Vagina (tissue), 2 donors: ENCODE measurements at places on chromosomes 4 and X.

DNA sequence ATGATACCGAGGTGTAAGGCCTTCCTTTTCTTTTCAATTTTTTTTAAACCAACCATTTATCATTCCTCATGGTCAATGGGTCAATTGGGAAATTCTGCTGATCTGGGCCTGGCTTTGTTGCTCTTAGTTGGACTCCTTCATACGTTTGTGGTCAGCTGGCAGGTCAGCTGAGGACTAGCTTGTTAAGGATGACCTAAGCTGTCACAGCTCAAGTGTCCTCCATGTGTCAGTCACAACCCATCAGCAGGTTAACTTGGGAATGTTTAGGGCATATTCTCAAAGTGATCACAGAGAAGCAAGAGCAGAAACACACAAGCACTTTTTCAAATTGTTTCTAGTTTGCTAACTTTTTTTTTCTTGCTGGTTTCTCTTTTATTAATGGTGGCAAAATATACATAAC lies 117.4 kb upstream of the MAB21L2 start:
- no peak for DNase-seq

- no peak for DNase-seq
Observed at GRCh38 chr4:3858046-3858730, 92.0 kb downstream of the ADRA2C start.

GRCh38 chrX:33001107-33001506 lies 210.2 kb downstream of the DMD start:
- DNase-seq = no peak

DNA sequence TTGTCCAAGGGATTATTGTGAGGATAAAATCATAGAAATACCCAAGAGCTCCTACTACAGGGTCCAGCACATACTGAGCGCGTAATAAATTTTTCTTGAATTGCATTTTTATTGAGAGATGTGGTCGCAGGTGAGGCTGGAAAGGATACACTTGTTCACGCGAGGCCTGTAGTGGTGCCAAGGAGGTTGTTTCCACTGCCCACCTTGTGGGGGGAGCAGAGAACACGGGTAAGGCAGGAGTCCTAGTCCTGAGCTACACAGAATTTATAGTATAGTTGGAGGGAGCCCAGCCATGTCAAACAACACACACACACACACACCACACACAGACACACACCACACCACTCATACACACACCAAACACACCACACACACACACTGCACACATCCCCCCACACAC lies 31.8 kb upstream of the CYP4V2 start:
- no peak for DNase-seq

- DNase-seq = no peak
Observed at GRCh38 chr4:152975380-152976211, 39.5 kb downstream of the FHDC1 start.

GRCh38 chrX:30521440-30522182 lies 56.0 kb downstream of the TASL start:
- no peak for DNase-seq

DNA sequence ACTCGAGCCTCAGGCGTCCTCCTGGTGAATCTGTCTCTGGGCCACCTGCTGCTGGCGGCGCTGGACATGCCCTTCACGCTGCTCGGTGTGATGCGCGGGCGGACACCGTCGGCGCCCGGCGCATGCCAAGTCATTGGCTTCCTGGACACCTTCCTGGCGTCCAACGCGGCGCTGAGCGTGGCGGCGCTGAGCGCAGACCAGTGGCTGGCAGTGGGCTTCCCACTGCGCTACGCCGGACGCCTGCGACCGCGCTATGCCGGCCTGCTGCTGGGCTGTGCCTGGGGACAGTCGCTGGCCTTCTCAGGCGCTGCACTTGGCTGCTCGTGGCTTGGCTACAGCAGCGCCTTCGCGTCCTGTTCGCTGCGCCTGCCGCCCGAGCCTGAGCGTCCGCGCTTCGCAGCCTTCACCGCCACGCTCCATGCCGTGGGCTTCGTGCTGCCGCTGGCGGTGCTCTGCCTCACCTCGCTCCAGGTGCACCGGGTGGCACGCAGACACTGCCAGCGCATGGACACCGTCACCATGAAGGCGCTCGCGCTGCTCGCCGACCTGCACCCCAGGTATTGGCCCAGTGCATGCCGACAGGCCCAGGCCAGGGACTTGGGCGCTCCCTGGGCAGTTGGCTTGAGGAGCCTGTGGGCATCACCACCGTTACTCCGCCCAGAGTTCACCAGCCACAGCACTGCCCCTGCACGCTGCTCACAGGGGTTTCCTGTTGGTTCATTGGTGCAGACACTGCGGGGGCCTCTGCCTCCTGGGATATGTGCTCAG lies 1.1 kb downstream of the GPR78 start:
- DNase-seq = no peak

DNA sequence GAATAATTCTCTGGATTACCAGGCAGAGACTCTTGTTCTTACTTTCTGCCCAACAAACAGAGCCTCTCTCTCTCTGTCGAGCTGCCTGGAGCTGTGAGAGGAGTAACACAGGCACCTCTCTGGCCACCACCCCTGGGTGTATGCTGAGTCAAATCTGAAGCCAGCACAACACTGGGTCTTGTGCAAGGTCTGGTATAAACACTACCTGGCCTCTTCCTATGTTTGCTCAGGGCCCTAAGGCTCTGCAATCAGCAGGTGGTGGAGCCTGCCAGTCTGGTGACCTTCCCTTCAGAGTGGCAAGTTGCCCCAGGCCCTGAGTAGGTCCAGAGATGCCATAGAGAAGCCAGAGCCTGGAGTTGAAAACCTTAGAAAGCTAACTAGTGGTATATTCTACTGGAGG lies 139.9 kb downstream of the CPXCR1 start:
- DNase-seq = no peak

DNA sequence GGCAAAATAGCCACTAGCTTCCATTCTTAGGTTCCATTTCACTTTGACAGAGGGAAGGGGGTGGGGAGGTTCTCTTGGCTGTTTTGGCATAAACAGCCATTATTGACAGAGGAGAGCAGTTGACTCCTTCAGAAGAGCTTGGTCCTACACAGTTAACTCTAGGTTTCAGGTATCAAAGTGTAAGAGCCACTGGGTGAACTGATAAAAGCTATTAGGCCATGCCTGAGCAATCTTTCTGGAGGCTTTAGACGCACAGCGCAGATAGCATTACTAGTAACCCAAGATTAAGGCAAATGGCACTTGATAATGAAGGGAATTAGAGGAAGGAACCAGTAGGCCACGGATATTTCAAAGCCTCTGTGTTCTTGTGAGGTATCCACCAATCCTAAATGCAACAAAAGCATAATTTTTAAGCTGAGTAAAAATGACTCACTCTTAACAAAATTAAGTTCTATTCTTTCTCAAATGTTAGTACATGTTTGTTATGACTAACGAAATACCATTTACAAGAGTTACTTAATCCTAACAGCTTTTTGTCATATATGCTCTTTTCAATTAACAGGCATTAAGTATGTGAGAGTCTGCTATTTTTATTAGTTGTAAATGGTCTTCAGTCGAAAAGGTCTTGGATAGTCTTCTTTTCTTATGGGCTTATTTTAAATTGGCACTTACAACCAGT lies 53.6 kb downstream of the SLC7A11 start:
- no peak for DNase-seq

DNA sequence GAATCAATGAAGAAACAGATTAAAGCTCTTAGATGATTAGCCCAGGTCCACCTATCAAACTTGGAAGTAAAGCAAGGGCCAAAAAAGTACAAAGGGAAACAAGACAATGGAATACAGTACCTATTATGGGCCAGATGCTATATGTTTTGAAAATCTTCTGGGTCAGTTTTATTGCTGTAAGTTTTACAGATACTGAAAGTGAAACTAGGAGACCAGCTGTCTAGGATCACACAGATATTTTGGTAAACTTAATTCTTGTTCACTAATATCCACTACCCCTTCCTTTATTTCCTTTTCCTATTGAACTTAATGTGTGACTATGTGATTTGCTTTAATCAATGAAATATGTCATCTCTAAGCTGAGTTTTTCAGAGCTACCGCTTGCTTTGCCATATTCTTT lies 505.4 kb upstream of the PITX2 start:
- no peak for DNase-seq

GRCh38 chr4:48429709-48430474 lies 53.3 kb upstream of the SLC10A4 start:
- DNase-seq = no peak

- DNase-seq = no peak
Observed at GRCh38 chr4:96730432-96730831, 890.5 kb downstream of the PDHA2 start.

DNA sequence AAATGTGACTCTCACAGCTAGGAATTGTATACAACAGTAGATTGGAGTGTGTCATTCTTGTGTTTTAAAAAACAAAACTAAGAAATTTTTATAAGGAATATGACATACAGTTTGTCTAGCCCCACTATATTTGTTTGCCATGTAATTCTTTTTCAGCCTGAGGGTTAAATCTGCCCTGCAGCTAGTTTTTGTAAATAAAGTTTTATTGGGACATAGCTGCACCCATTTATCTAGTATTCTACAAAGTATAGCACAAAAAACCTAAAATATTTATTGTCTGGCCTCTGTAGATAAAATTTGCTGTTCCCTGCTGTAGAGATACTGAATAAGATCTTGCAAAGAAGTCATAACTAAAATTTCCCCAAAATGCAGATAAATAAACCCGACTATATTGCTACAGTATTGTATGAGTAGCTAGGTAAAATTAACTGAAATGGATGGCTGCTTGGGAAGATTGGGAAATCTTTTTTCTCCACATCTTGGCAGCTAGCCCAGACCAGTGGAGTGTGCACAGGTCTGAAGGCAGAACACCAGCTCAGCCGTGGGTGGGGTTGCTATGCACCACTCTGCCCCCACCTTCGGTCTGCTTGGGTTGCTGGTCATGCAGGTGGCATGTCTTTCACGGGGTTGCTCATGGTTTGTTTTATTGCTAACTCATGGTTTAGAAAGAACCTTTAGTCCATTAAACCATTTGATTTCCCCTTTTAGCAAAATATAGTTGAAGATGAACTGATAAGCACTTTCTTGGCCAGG lies 127.9 kb downstream of the KLHL8 start:
- no peak for DNase-seq

DNA sequence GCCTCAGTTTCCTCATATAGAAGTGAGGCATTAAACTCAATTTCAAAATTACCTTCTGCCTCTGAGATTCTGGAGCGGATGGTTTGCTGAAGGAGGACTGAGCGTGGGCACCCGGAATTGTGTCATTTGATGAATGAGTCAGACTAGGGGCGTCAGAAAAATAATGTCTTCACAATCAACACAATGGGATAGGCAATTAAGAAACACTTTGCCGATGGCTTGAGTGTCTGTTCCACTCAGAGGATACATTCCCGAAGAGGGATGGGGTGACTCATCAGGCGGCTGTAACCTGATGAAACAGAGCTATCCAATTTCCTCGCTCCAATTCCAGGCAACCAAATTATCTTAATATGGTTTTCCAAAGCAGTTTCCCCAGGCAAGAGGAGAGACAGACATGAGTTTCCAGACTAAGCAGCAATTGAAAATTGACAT lies 1.2 kb upstream of the CHRNA9 start:
- DNase-seq = no peak

GRCh38 chr4:35982318-35982717 lies 262.0 kb downstream of the ARAP2 start:
- DNase-seq = no peak

DNA sequence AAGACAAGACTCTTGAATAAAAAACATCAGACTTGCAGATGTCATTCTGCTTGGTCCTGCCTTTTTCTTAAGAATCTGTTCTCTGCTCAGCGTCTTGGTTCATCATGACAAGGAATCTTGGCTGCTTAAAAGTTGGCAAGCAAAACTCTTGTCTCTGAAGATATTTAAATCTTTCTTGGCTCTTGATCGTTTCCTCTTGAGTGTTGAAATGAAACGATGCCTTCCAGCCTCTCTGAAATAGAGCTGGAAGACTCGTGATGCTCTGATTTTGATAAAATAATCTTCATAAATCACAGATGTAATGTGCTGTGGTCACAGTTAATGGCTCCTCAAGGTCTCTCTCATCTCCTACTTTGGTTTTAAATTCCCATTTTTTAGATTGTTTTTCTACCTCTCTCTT lies 39.9 kb upstream of the TMEM192 start:
- DNase-seq = no peak

GRCh38 chr4:48774760-48775710 lies 5.0 kb downstream of the FRYL start:
- DNase-seq = no peak

GRCh38 chrX:53716328-53717088 lies 30.0 kb upstream of the HUWE1 start:
- no peak for DNase-seq

DNA sequence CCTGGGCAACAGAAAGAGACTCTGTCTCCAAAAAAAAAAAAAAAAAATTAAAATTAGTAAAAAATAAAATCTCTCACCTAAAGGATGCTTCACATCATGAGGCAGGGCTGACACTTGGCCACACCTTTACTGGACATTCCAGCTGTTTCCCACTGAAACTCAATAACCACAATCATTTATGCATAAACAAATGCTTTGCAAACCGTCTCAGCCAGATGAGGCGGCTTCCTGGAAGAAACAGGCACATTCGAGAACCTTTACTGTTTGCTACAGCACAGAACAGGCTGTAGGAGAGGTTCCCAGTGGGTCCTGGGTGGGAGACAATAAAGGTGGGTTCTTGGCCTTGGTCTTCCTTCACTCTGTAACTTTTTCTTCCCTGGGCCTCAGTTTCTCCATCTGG lies 10.9 kb upstream of the TBC1D14 start:
- DNase-seq = no peak

GRCh38 chr4:42248972-42249371 lies 96.5 kb upstream of the BEND4 start:
- DNase-seq = no peak

- DNase-seq = no peak
Observed at GRCh38 chr4:7811536-7812191, 128.0 kb downstream of the AFAP1 start.

DNA sequence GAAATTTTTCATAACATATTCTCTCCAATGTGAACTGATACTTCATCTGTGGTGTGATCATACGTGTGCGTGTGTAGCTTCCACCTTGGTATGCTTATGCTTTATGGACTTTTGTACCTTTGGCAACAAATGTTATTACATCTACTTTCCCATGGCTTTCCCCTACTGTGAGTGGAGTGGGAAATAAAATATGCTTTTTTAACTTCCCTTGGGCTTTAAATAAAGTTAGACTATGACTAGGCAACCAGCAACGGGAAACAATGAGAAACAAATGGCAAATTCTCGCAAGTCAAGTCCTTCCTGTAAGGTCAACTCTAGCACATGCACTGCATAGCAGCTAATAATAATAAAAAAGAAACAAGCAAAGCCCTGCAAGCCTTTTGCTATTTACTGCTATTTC lies 205.0 kb upstream of the PDE5A start:
- DNase-seq = no peak

DNA sequence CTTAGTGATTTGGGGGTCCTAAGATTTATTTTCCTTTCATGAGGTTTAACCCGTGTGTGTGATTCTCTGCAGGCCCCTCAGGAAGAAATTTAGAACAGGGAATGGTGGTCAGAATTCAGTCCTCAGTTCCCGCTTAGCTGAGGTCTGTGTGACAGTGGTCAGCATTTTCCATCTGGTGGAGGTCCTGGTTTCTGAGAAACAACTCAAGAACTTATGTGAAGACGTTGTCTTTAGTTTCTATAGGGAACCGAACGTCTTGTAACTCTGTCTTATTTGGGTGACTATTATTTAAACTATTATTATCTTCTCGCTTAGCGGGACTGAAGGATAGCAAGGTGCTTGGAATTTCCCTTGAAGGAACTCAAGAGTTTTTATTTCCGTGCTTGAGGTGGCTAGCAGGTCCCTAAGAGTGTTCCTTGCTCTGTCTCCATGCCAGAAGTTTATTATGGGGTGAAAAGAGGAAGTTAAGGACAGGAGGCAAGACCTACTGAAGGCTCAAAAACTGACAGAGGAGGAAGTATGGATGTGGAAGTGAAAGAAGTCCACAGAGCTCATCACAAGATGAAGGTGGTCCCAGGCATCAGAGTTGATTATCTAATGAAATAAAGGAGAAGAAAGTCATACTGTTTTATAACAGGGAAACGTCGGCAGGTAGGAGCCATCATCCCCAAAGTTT lies 9.4 kb downstream of the MGST2 start:
- DNase-seq = no peak
